ENCODE measurements at places on chromosomes 3 and 15. TPM values are rescaled to one million over a fixed set of nuclear protein-coding genes. Genes with fewer than 3 reads are reported as not detected.
A peak's percentile ranks its signal among the peaks of the same experiment; 100 is the strongest.

GRCh38 chr3:171306631-171307030, 153.6 kb downstream of the TNIK start:
- peak; percentile 91 for DNase-seq

TLNRD1 gene
- 10.7 TPM for total RNA-seq

DNA sequence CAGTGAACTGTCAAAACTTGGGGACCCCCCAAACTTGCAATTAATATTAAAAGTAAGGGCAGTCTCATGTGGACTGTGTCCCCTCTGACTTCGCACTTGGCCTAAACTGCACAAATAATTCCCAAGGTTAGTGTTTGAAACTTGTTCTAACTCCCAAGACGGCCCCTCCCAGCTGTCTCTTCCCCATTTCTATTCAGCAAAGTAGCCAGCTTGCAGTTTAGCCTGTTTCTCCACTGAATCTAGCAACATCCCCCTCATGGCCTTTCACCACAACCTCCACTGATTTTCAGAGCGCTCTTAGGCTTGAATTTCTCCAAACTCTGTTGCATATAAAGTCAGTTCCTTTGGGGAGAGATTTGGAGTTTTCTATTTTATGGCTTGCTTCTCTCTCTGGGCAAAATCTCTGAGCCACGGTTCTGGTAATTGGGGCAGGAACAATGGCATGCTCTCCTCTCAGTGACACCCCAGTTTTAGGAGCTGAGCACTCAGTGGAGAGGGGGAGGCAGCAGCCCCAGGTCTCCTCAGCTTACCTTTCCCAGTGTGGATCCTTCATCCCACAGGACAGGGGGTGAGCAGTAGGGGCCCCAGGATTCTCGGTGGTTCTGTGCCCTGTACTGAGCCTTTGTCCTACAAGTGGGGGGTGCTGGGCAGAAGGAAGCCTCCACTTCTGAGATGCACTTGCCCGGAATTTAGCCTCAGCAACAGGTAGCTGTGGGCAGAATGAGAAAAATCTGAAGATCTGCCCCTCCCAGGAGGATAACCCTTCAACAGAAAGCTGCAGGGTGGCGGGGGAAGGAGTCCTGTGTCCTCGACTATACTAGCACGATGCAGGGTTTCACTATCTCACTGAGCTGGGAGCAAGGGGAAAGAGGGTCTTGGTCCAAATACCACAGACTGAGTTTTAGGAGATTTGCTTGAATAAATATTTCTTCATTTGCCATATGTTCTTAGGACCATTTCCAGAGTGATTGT, 39.3 kb upstream of the GATA2 start:
- no peak for DNase-seq

GRCh38 chr15:57649138-57649537, 57.4 kb upstream of the POLR2M start:
- DNase-seq = peak; percentile 89

VPS18 gene
- 30.4 TPM for total RNA-seq

DNA sequence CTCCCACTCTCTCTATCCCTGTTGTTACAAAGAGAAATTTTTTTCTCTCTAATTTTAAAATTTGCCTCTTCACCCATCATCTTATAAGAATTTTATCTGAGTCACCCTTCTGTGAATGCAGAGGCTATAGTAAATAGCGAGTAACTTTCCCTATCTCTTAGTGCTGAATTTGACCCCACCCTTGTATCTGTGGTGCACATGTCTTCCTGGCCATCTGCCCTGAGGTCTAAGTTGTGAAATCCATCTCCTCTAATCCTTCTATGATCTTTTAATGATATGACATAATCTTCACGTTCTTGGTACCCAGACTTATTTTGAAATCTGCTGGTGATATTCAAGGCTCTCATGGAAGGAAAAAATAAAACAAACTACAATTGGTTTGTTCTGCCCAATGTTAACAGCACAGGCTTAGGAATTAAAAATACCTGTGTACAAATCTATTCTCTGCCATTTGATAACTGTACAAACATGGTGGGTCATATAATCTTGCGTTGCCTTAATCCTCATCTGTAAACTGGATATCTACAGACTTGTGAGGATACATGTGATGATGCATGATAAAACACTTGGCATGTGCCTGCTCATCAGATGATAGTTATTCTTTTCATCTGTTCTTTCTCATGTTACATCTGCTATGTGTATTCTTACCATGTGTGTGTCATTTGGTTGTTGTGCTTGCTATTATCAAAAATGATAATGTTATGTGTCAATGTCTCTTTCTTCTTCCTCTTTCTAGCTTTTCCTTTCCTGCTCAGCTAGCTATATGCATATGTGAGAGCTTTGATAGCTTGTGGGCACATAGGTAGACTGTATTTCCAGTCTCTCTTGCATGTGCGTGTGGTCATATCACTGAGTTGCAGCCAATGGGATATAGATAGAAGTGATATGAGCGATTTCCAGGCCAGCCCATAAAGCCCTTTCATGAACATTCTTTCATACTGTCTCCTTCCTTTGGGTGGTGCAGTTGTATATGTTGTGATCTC, 13.7 kb upstream of the CCR3 start:
- DNase-seq = peak; percentile 84

DNA sequence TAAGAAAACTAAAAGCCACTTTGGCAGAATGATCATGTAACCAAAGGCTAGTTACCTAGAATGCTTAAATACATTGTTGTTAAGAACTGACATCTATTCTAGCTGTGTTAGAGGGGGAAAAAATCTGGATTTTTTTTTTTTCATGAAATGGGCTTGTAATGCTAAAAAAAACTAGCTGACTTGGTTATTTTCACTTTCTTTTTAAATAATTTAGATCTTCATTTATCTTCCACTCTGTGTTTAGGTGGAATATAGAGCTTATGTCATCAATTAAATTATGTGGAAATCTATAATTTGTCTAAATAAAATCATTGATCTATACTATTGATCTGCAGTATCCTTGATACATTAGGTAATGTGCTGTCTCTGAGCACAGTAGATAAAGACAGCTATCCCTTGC, 217.4 kb downstream of the TCF12 start:
- no peak for DNase-seq

- no peak for DNase-seq
Measured at GRCh38 chr15:92690395-92690794, 34.8 kb upstream of the FAM174B start.

- peak; percentile 45 for DNase-seq
Measured at GRCh38 chr3:131033480-131034080, 6.9 kb downstream of the NEK11 start.

GRCh38 chr15:94480289-94480834, 249.0 kb downstream of the MCTP2 start:
- no peak for DNase-seq

SERPINI2 gene
- total RNA-seq = not detected

ALDH1A2 gene
- not detected for total RNA-seq

GRCh38 chr3:98587654-98588053, 5.8 kb downstream of the CPOX start:
- no peak for DNase-seq

- DNase-seq = no peak
Measured at GRCh38 chr15:34718681-34719665, 35.8 kb downstream of the GJD2 start.

DNA sequence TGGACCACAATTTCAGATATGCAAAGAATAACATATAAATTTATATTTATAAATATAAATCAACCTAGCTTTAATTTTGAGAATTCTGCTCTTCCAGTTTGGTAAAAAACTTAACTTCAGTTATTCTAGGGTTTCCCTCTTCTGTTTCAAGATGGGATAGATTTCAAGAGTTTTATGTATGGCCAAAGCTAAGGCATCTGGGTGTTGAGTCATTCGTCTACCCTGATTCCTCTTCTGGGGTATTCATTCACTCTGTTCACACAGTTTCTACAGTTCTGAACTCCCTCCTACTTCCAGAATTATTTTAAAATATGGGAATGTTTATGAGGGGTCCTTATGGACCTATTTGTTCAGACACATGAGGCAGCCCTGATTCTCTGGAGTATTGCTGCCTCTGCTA, 4.2 kb upstream of the FGF7 start:
- DNase-seq = no peak
